ENCODE measurements at places on chromosomes 2 and 18. TPM values are rescaled to one million over a fixed set of nuclear protein-coding genes. Genes with fewer than 3 reads are reported as not detected.

GREB1L gene
- 8.9 TPM for total RNA-seq

HOXD10 gene
- total RNA-seq: 0.38 TPM

MDH1B gene
- total RNA-seq: 1.7 TPM

SIX3 gene
- not detected for total RNA-seq

GALNT13 gene
- total RNA-seq: 1.5 TPM

ZDBF2 gene
- total RNA-seq: 27.0 TPM

GPAT2 gene
- total RNA-seq: 1.6 TPM

UBR3 gene
- total RNA-seq: 53.6 TPM

TUBA3E gene
- 1.3 TPM for total RNA-seq

NCKAP1 gene
- total RNA-seq: 78.7 TPM

IAH1 gene
- total RNA-seq: 59.7 TPM
